Stimulated activated CD4-positive, alpha-beta T cell treated with anti-CD3 and anti-CD28 coated beads, TNF-alpha, amount 100 ng/mL, for 4 hours (primary cell): ENCODE measurements at places on chromosomes 12 and 14.

- DNase-seq: no peak
Measured at GRCh38 chr12:121295116-121295745, 1.3 kb downstream of the CAMKK2 start.

GRCh38 chr14:43413084-43413483, 1094.0 kb downstream of the FSCB start:
- DNase-seq: no peak

DNA sequence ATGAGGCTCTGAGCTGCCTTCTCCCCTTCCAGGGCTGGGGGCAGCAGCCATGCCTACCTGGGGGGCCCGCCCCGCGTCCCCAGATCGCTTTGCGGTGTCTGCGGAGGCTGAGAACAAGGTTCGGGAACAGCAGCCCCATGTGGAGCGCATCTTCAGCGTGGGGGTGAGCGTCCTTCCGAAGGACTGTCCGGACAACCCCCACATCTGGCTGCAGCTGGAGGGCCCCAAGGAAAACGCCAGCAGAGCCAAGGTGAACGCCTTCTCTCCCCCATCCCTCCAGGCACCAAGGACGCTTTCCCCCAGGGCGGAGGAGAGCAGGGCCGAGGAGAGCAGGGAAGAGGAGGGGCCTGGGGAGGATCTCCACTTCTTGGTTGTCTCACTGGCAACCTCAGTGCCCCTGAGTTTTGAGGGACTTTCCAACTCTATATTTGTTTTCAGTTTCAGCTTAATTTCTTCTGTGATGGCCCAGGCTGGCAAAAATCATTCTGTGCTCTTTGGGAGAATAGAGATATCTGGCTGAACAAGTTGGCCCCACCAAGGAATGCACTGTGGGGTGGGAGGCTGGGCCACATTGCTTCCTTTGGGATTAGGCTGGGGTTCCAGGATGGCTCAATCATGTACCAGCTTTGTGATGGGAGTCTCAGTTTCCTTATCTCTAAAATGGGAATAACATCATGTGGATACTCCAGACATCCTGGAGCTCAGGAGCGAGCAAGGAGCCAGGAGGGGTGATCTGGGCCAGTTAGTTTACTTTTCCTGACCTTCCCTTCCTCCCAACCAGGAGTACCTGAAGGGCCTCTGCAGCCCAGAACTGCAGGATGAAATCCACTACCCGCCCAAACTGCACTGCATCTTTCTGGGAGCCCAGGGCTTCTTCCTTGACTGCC, 1.2 kb downstream of the KHNYN start:
- DNase-seq: peak; percentile 52

DNA sequence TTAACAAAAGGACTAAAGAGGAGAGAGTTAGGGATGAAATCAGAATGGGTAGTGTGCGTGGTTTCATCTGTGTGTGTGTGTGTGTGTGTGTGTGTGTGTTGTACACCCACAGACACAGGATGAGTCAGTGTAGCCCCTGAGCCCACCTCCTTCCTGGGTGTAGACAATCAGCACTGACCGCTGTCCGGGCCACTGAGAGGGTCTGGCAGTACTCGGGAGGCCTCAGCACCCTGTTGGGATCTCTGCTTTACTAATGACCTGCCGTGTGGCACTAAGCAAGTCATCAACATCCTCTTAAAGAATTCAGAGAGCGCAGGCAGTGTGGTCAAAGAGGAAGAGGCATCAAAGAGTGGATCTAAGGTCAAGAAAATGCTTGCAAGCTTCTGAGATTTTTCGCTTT, 112.6 kb downstream of the PRMT8 start:
- DNase-seq: no peak

- no peak for DNase-seq
Measured at GRCh38 chr12:31370531-31371255, 44.7 kb upstream of the SINHCAF start.

DNA sequence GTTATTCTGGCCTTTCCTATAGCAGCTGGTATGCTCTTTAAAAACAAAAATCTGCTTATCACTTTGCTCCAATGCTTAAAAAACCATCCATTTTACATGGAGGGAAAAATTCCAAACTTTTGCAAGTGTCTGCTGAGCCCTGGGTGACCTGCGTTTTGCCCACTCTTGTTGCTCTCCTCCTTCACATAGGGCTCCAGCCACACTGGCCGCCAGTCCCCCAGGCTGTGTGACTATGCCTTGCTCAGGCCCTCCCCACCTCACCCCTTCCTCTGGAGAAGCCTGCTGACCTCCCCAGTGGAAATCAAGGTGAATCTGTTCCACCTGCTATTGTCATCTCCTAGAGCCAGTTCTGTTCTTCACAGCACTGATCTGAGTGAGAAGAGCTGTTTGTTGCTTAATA, 126.9 kb downstream of the SLC25A47 start:
- no peak for DNase-seq
